ENCODE measurements at places on chromosomes 11 and 22. TPM values are rescaled to one million over a fixed set of nuclear protein-coding genes. Genes with fewer than 3 reads are reported as not detected.

DNA sequence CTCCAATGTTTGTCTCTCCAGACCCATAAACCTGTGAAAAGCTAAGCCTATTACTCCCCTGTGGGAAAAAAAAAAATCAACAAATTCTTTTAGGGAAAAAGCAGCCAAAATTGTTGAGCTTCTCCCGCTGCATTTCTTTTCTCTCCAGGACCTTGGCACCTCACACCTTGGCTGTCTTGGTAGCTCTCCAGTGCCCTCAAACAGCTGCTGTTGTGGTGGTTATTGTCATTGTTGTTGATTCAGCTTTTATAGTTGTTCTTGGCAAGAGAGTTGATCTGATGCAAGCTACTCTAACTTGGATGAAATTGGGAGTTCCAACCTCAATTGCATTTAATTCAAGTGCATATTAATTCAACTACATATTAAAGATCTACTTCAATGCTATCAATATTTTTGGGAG lies 516.9 kb upstream of the LARGE1 start:
- DNase-seq, result no peak
- no peak overlapping the region for H3K27ac ChIP-seq
- no peak overlapping the region for H3K4me3 ChIP-seq
- no peaks in the 10 kb centered on the region for H3K36me3 ChIP-seq

GRCh38 chr11:61536676-61537270 lies 28.2 kb downstream of the LRRC10B start:
- peaks cover 2% of the 10 kb centered on the region for H3K36me3 ChIP-seq
- H3K4me1 ChIP-seq, result peaks cover 4% of the 10 kb centered on the region
- DNase-seq, result no peak
- H3K27me3 ChIP-seq, result peaks cover 56% of the 10 kb centered on the region
- no peak overlapping the region for H3K4me3 ChIP-seq

GRCh38 chr11:78062671-78063070 lies 990 bp upstream of the THRSP start:
- H3K36me3 ChIP-seq, result peaks cover 2% of the 10 kb centered on the region
- H3K27me3 ChIP-seq, result no peaks in the 10 kb centered on the region
- H3K4me1 ChIP-seq, result peaks cover 7% of the 10 kb centered on the region
- H3K4me3 ChIP-seq, result no peak overlapping the region
- H3K27ac ChIP-seq, result no peak overlapping the region

Gene RIBC2
- total RNA-seq, result 1.6 TPM

Gene FOXRED2
- 1.0 TPM for total RNA-seq

Gene MICAL3
- 28.9 TPM for total RNA-seq
